Activated CD4-positive, alpha-beta T cell treated with anti-CD3 and anti-CD28 coated beads, Interleukin-2, amount 50 U/mL, for 24 hours (primary cell): ENCODE measurements at places on chromosomes 5 and 9.
A peak's percentile ranks its signal among the peaks of the same experiment; 100 is the strongest.

GRCh38 chr9:34549407-34549732, 26.6 kb upstream of the ENHO start:
- DNase-seq, result no peak

DNA sequence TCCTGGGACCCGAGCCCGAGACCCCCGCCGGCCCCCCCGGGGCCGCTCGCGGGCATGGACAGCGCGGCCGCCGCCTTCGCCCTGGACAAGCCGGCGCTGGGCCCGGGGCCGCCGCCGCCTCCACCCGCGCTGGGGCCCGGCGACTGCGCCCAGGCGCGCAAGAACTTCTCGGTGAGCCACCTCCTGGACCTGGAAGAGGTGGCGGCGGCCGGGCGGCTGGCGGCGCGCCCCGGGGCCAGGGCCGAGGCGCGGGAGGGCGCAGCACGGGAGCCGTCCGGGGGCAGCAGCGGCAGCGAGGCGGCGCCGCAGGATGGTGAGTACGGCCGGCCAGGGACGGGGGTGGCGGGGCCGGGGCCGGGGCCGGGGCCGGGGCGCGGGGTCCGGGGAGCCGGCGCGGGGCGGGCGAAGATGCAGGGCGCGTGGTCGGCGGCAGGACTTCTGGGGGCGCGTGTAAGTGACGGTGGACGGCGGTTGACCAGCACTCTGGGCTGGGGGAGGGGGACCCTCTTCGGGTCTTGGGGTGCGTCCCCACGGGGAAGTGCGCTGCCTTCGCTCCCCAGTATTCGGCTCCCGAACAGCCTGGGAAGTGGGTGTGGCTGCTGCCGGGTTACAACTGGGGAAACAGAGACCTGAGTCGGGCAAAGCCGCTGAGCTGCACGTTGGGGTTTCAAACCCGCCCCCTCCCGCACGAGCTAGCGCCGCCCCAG, 520 bp downstream of the PRRX2 start:
- DNase-seq, result no peak

- DNase-seq, result no peak
Observed at GRCh38 chr9:94948567-94949235, 222.2 kb downstream of the AOPEP start.

- no peak for DNase-seq
Observed at GRCh38 chr9:32881948-32882347, 98.6 kb downstream of the TMEM215 start.

GRCh38 chr5:138979684-138980280, 104.6 kb upstream of the LRRTM2 start:
- no peak for DNase-seq

GRCh38 chr9:131799177-131799823, 59.4 kb upstream of the RAPGEF1 start:
- peak; percentile 26 for DNase-seq

DNA sequence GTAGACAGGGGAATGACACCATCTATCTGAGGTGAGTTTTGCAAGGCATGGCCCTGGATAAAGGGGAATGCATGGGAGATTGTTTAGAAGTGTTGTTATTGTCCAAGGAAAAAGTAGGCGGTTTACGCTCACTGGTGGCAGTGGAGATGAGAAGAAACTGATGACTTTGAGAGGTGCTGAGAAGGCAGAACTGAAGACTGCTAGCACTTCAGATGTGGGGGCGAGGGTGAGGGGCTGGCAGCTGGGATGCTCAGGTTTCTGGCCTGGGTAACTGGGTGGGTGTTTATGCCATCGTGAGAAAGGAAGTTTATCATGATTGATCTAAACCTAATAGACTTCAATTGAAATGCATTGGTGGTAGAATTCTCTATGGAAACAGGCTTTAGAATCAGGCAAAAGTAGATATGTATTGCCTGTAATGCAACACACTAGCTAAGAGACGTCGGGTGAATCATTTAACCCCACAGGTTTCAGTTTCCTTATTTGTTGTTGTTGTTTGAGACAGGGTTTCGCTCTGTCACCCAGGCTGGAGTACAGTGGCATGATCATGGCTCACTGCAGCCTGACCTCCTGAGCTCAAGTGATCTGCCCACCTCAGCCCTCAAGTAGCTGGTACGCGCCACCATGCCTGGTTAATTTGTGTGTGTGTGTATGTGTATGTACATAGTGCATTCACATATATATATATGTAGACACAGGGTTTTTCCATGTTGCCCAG, 123.5 kb downstream of the SLC24A2 start:
- no peak for DNase-seq

DNA sequence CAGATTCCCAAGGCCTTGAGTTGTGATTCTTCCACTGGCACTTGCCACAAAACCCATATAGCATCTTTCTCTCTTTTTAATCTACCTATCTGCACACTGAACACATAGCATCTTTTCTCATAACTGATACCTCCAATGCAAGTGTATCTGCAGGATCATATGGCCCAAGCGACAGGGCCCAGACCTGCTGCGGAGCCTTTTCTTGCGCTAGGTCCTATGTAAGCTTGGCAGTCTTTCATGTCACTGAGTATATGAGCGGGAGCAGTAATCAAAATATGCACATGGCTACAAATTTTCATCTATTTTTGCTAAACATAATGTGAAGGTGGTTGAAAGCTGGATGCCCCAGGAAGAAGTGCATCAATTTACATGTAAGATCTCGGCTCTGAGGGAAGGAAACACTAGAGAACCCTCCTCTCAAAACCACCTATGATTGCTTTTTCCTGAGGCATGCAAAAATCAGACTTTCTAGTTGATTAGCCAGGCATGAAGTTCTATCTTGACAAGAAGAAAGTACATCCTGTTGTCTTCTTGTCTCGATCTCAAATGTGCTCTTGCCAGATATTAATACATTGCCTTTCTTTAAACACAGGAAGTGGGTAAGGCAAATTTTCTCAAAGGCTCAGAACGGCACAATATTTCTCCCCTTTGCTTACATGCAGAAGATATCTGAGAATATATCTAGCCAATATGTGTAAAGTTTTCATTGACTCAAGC, 26.9 kb upstream of the CEMIP2 start:
- no peak for DNase-seq

- no peak for DNase-seq
Observed at GRCh38 chr9:91994422-91994821, 44.4 kb upstream of the ROR2 start.

GRCh38 chr5:107460789-107461188, 209.9 kb downstream of the EFNA5 start:
- DNase-seq, result no peak

DNA sequence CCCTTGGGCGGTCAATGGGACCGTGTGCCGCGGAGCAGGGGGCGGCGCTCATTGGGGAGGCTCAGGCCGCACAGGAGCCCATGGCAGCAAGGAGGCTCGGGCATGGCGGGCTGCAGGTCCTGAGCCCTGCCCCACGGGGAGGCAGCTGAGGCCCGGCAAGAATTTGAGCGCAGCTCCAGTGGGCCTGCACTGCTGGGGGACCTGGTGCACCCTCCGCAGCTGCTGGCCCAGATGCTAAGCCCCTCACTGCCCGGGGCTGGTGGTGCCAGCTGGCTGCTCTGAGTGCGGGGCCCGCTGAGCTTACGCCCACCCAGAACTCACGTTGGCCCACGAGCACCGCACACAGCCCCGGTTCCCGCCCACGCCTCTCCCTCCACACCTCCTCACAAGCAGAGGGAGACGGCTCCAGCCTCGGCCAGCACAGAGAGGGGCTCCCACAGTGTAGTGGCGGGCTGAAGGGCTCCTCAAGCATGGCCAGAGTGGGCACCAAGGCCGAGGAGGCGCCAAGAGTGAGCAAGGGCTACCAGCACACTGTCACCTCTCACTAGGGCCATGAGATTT, 141.1 kb upstream of the OR13F1 start:
- no peak for DNase-seq

- DNase-seq, result no peak
Observed at GRCh38 chr9:8815931-8816330, 1016.4 kb upstream of the DMAC1 start.

- no peak for DNase-seq
Observed at GRCh38 chr5:150224483-150225027, 34.7 kb downstream of the SLC6A7 start.

GRCh38 chr5:74155501-74155900, 485.0 kb downstream of the ENC1 start:
- no peak for DNase-seq

- no peak for DNase-seq
Observed at GRCh38 chr9:100379862-100380261, 27.1 kb upstream of the TEX10 start.

DNA sequence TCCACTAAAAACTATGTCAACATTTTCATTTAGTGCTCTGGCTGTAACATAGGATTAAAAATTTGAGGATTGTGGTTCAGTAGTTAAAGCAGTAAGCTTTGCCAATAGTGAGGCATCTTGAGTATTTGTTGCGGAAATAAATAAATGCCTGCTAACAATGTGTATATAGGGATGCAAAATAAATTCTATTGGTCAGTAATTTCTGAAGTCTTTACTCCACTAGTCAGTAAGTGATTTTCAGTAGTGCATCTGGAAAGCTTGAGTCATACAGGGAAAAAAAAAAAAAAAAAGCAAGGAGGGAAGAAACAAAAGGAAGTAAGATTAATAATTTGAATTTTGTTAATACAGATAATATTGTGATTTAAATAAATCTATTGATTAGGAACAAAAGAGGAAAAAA, 21.0 kb downstream of the NIPBL start:
- no peak for DNase-seq

- DNase-seq, result no peak
Observed at GRCh38 chr9:133741716-133742115, 3.6 kb upstream of the SARDH start.

DNA sequence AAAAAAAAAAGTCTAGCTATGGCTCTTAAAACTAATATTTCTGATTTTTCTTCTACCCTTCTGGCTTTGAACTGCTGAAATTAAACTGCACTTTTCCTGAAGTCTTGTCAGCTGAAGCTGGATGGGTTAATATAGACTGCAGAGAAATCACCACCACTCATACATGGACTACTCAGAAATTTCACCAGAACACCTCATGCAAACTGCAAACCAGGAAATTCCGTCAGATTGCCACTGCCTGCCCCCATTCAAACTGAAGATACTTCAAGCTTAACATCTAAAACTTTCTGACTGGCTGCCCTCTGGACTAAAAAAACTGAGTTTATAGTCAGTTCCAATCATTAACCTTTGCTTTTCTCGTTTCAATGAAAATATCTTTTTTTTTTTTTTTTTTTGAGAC, 11.6 kb upstream of the ANXA2R start:
- DNase-seq, result no peak

DNA sequence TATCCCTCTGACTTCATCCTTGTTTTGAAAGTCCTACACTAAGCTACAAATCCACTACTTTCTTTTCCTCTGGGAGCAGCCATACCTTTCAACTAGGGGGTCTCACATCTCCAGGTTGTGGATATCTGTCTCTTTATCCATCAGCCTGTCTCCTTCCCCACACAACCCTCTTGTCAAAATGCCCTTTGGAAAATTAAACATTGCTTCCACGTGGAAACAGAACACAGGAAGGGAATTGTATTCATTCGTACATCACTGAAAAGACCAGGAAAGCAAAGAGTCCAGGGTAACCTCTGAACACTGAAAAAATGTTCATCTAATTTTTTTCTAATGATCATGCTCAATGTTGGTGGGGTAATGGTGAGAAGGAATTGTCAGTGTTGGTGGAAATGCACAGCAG, 203.6 kb downstream of the NR3C1 start:
- no peak for DNase-seq

GRCh38 chr9:118961857-118962256, 407.4 kb downstream of the BRINP1 start:
- no peak for DNase-seq

DNA sequence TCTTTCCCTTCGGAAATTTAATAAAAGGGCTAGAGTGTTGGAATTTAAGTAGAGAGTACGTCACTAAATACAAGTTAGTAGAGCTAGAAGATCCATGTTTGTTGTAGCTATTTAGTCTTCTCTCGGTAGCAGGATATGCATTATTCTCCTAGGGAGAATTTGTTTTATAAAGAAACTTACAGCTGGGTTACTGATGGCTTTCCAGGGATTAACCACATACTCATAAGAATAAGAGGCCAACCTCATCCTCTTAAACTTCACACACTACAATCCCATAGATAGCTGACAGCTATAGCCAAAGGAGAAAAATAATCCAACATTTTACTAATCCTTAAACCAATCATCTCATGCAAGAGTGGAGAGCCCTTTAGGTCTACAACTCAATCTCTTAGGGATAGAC, 43.0 kb downstream of the TLE1 start:
- DNase-seq, result no peak

GRCh38 chr5:351084-351920, 29.8 kb downstream of the AHRR start:
- DNase-seq, result no peak

DNA sequence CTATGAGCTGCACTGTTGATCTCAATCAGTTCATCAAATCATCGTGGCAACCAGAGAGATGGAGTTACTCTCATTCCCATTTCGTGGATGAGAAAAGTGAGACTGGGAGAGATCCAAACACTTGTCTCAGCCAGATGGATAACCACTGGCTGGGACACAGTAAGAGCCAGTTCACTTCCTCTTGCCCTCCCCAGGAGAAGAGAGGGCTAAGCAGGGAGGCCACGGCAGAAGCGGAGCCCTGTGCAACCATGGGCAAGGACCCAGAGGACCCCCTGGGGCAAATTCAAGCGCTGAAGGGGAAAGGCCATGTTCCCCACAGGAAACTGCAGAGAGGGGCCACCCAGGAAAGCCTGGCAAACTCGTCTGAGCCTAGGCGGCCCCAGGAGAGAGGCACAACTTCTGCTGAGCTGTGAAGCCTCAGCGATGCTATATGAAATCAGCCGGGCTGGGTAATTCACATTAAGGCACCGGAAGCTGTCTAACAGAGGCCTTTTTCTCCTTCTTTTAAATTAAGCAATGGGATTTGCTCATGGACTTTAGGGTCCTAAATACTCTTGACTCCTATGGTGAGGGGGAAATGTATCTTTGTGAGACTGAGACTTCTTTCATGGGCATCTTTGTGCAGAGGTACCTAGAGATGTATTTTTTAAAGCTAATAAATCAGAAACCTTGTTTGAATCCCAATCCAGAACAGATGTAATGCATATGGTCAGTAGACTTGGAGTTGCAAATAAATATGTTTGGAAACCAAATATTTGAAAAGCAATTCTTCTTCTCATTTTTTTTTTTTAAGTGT, 137.1 kb upstream of the SMIM23 start:
- DNase-seq, result no peak

DNA sequence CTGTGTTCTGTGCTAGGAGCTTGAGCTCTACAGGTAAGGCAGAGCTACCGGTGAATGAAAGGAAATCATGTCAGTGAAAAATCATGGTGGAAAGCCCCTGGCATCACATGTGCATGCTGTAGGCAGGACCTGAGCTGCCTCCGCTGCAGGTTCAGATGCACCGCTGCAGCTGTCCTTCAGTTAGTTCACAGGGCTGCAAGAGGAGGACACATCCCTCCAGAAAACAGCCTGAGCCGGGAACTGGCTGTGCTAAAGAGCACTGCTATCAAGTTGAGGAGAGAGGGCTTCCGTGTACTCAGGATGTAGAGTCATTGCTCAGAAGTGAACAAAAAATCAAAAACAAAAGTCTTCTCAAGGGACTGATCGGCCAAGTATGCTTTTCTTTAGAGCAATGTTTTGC, 138.6 kb downstream of the ERCC6L2 start:
- no peak for DNase-seq

GRCh38 chr9:75039009-75039408, 10.9 kb upstream of the CARNMT1 start:
- no peak for DNase-seq

- no peak for DNase-seq
Observed at GRCh38 chr5:123245689-123246088, 156.6 kb downstream of the PRDM6 start.

- DNase-seq, result no peak
Observed at GRCh38 chr5:89450149-89450538, 567.2 kb upstream of the MEF2C start.
